ENCODE measurements at places on chromosomes 1 and 21.

- DNase-seq = no peak
These were observed 15.5 kb upstream of the ZNF436 start for GRCh38 chr1:23385119-23385621.

- no peak for DNase-seq
These were observed 3.7 kb upstream of the PARP1 start for GRCh38 chr1:226411619-226412018.

DNA sequence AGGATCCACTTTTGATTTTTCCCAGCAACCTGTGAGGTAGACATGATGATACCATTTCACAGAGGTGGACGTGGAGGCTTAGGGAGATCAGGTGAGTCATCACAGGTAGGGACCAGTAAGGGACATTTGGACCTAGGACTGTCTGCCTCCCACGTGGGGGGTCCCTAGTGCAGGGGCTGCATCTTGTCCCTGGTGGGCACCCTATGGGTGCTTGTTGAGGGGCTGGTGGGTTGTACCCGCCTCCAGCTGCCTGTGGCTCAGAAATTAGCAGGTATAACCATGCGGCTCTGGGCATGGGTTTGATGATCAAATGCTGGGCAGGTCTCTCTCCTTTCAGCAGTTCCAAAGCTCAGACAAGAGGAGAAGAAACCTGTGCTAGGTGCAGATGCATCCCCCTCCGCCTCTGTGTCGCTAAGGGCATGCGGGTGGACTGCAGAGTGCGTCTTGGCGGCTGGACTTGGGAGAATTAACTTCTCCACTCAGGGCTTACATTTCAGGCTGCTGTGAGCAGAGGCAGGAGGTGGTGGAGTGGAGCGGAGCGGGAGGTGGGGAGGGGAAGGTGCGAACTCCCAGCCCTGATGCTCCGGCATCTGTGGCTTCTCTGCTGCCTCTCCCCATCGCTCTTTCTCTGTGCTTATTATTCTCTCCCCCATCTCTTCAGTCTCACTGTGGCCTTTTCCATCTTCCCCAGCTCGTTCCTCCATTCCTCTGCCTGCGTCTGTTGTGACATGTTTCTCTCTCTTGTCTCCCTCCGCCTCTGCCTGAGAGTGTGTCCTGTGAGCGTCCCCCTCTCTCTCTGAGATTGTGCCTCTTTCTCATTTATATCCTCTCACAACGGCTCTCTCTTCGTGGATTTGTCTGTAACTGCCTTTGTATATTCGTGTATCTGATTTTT, 146.8 kb downstream of the PTPRU start:
- no peak for DNase-seq

GRCh38 chr1:43536196-43536863, 5.6 kb downstream of the PTPRF start:
- no peak for DNase-seq

GRCh38 chr1:54312796-54313316, 93.3 kb downstream of the SSBP3 start:
- peak; percentile 90 for DNase-seq

GRCh38 chr21:41925767-41926116, 28.1 kb downstream of the C2CD2 start:
- no peak for DNase-seq

- peak; percentile 46 for DNase-seq
These were observed 60.8 kb upstream of the PGD start for GRCh38 chr1:10338047-10338446.

- peak; percentile 17 for DNase-seq
These were observed 664 bp downstream of the FAM89A start for GRCh38 chr1:231039161-231040018.

GRCh38 chr1:17635811-17636210, 96.3 kb downstream of the ARHGEF10L start:
- no peak for DNase-seq

DNA sequence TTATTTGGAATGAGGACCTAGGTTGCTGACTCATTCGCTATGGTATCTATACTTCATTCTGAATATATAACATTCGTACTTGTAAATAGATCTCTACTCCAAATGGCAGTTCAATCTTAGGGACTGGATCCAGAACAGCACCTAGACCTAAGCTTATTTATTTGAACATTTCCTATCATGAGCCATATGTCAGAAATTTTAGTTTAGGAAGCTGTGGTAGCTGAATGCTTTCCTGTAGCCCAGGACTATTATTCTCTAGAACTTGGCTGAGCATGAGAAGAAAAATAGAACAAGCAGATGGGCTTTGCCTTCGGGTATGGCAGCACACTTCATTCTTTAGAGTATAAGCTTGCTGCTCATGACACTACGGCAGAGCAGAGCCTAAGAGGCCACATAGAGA, 1114.4 kb upstream of the B3GALT2 start:
- DNase-seq = no peak

DNA sequence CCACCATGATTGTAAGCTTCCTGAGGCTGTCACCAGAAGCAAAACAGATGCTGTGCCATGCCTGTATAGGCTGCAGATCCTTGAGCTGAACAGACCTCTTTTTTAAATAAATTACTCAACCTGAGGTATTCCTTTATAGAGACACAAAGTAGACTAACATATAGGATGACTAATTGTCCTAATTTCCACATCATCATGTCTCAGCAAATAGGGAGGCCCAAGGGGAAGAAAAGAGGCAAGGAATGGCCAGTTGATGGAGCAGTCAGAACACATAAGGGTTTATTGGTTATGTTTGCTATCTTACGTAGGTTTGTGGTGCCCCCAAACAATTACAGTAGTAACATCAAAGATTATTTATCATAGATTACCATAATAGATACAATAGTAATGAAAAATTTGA, 126.2 kb downstream of the RASAL2 start:
- DNase-seq = peak; percentile 44

DNA sequence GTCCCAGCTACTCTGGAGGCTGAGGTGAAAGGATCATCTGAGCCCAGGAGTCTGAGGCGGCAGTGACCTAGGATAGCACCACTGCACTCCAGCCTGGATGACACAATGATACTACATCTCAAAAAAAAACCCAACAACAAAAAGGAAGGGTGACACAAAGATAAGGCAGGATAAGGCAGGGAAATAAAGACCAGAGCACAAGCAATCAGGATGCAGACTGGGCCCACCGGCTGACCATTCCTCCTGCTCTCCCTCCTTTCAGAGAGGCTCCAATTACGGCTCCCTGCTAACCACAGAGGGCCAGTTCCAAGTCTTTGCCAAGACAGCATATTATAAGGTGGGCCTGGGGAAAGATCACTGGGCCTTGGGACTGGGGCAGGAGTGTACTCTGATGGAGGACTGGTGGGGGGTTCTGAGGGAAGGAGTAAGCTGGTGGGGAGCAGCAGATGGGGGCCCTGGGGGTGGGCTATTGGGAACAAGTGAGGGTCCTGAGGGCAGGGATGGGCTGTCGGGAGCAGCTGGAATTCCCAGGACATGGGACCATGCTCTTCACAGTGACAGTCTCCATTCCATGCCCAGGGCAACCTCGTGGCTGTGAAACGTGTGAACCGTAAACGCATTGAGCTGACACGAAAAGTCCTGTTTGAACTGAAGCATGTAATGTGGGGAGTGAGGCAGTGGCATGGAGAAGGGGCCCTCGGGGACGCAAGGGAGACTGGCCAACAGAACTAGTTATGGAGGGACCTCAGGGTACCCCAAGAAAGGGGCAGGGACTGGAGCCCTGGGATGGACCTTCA, 7.3 kb downstream of the NPR1 start:
- no peak for DNase-seq

GRCh38 chr21:18602711-18603110, 199.1 kb upstream of the TMPRSS15 start:
- no peak for DNase-seq

DNA sequence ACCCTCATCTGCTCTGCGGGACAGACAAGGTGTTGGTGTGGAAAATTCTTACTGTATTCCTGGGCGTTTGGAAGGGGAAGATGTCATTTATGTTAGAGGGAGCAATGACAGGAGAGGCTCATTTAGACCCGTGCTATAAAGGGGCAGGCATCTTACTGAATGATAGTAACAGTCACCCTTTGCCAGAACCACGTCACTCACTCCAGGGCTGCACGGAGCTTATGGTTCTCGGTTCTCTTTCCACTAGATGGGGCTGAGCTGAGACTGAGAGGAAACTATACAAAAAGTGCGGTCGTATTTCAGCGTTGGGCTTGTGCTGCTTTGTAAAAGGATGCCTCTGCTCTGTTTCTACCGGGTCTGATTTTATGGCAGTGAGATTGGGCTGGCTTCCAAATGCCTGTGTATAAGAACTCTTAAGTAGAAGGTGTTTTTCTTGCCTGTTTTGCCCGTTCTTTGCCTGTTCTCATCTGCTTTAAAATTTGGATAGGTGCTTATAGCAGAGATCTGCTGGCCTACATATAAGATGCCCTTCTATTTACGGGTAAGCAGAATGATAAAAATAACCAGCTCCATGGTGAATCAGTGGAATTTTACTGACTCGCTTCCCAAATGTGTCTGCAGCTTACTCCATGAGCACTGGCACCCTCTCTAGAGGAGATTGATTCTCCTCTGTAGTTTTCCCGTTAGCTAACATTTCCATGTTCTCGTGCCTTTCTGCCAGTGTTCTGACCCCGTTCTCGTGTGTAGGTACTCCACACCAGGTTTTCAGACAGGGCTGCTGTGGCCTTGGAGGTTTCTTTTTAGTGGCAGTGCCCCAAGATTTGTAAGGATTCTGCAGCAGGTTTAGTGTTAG, 55.9 kb downstream of the MRPS6 start:
- peak; percentile 92 for DNase-seq

DNA sequence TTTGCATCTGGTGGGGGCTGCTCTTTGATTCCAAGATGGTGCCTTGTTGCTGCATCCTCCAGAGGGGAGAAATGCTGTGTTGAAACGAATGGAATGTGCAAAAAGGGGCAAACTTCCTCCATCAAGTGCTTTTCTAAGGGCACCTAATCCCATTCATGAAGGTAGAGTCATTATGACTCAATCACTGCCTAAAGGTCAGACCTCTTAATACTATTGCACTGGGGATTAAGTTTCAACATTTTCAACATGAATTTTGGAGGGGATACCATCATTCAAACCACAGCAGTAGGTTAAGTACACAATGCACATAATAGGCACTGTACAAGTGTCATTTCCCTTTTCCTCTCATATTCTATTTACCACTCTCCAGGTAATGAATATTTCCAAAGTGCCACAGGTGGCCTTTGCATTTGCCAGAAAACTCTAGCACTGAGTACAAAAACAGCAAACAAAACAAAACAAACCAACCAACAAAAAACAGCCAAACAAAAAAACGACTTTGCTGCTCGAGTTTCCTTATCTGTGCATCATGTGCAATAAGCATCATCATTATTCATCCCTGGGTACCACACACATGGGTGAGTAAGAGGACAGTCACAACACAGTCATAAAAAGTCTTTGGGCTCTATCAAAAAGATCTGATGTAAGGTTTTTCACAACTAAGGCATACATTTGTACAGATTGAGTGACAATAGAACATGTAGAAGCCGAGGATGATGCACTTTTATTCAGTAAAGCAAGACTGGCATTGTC, 42.5 kb downstream of the IFI44 start:
- DNase-seq = no peak

DNA sequence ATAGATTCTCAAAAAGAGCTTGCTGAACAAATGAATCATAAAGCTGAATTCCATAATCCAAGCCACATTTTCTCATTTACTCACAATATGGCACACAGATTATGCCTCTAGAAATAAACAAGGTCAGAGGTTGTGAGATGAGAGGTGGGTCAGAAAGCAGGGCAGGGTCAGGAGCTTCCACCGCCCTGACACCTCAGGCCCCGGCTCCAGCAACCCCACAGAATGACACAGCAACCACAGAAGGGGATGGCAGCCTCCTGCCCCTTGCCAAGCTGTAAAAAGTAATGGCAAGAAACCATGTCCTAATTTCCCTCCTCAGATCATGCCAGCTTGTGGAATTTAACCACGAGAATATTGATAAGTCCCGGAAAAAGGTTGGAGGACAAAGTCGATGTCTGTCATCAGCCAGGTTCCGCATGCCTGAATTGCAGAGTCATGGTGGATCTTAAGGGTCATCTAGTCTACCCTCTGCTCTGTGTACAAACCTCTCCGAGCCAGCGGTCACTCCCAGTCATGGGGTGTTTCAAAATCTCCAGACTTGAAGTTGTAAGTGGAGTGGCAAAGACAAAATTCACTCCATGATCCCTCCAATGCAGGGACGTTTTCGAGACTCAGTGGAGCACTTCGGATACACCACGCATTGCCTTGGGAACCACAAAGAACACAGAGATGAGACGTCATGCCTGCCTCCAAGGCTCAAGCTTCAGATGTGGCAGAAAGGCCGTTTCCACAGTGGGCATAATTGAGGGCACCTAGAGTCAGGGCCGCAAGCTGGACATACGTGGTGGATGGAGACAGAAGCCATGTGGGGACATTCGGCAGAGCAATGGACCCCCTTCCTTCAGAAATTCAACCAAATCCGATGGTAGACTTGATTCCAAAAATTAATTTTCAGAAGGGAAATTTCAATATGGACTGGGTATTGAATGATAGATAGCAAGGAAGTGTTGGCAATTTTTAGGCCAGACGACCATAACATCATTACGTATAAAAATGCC, 254.0 kb downstream of the TOMM20 start:
- DNase-seq = no peak

DNA sequence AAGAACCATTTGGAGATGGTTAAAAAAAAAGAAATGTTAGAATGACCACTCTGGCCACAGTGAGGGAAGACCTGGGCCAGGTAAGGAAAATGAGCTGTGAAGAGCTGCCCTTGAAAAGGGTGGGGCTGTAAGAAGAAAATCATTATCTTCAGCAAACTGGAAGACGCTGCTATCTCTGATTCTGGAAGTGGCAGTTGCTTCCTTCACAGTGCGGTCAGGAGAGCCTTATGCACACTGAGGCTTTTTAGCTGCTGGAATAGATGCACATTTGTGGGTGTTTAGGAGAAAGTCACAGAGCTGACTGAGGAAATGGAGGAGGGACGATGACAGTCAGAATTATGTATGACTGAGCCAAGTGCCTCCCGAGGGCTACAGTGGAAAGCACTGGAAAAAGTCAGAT, 91.6 kb downstream of the TBX19 start:
- no peak for DNase-seq

- peak; percentile 59 for DNase-seq
These were observed 61.5 kb upstream of the RAB4A start for GRCh38 chr1:229209386-229209785.

DNA sequence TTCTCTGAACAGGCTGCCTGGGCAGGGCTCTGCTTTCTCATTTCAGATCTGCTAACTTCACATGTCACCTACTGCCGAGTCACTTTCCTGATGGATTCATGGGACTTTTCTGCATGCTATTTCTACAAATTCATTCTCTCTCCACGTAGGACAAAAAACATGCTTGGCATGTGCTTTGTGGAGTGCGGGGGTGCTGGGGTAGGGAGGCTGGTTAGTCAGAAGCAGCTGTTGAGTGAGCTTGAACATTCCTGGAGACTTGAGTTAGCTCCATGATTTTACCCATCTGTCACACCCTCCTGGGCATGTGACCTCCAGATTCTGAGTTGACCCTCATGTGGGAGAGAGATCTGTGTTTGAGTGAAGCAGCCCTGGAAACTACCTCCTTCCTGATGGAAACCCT, 71.4 kb downstream of the UCK2 start:
- DNase-seq = peak; percentile 98

All from fibroblast of upper back skin (primary cell).